ENCODE measurements at places on chromosomes 7 and 10. TPM values are rescaled to one million over a fixed set of nuclear protein-coding genes. Genes with fewer than 3 reads are reported as not detected.

DNA sequence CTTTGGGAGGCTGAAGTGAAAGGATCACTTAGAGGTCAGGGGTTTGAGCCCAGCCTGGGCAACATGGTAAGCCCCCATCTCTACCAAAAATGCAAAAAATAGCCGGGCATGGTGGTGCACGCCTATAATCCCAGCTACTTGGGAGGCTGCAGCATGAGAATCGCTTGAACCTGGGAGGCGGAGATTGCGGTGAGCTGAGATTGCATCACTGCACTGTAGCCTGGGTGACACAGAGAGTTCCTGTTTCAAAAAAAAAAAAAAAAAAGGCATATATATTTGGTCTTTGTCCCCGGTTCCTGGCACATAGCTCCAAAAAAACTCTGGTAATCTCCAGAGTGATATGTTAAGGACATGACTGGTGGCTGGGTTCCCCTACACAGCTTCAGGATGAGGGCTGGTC, 147.3 kb downstream of the SEC23IP start:
- DNase-seq, result no peak

TRPV6 gene
- 0.46 TPM for total RNA-seq

GRCh38 chr7:80681272-80681885, 42.9 kb downstream of the CD36 start:
- no peak for DNase-seq

GRCh38 chr7:151083824-151084160, 499 bp upstream of the TMUB1 start:
- no peak for DNase-seq

GRCh38 chr7:44172352-44172751, 16.9 kb downstream of the GCK start:
- DNase-seq, result no peak

PLPP4 gene
- 44.1 TPM for total RNA-seq

MYO3A gene
- not detected for total RNA-seq
